Stimulated activated CD4-positive, alpha-beta T cell treated with anti-CD3 and anti-CD28 coated beads, TNF-alpha, amount 100 ng/mL, for 48 hours (primary cell): ENCODE measurements at places on chromosomes 11 and 22.

- DNase-seq, result no peak
Observed at GRCh38 chr11:4493480-4493818, 11.0 kb downstream of the OR52K1 start.

GRCh38 chr22:25654676-25655075 lies 87.3 kb upstream of the MYO18B start:
- DNase-seq, result no peak

- no peak for DNase-seq
Observed at GRCh38 chr22:46066691-46067090, 83.6 kb upstream of the PPARA start.

- DNase-seq, result no peak
Observed at GRCh38 chr11:123212406-123212805, 17.4 kb upstream of the CLMP start.

DNA sequence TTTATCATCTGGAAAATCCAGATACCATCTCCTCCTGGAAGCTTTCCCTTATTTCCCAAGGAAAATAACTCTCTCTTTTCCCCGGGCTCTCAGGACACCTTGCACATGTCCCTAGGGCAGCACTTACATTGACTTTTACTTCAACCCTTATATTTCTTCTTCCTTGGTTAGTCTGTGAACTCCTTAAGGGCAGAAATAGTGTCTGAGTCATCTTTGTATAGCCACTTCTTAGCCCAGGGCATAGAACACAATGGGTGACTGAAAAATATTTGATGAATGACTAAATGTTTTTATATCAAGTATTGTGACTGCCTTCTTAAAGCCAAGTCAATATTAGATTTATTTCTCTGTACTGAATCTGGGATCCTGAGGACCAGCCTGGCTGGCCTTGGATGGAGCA lies 45.4 kb upstream of the MYOD1 start:
- no peak for DNase-seq

GRCh38 chr11:64751136-64751535 lies 7.2 kb upstream of the RASGRP2 start:
- DNase-seq, result no peak

DNA sequence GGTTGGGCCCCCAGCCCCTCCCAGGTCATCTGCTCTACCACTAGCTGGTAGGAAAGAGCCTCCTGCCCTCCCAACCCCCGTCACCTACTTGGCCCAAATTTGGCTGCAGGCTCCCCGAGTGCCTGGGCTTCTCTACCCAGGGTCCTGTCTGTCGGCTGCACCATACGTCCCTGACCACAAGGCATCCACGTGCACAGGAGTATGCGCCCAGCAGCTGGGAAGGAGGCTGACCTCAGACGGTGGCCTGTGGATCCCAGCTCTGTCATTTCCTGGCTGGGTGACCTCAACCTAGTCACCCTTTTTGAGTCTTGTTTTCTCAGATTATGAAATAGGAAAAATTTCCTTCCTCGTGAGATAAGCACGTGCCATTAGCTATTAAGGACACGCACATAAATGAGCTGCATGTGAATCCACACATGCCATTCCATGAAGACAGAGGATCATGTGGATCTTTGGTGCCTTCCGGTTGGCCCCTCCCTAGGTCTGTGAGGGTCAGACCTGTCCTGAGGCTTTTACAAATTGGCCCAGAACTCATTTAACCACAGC lies 13.7 kb downstream of the CYB561A3 start:
- DNase-seq, result no peak

- DNase-seq, result no peak
Observed at GRCh38 chr11:76798671-76799065, 15.5 kb downstream of the TSKU start.

- DNase-seq, result no peak
Observed at GRCh38 chr11:116333001-116333535, 439.7 kb downstream of the BUD13 start.

GRCh38 chr11:117583063-117583801 lies 213.8 kb downstream of the DSCAML1 start:
- no peak for DNase-seq

DNA sequence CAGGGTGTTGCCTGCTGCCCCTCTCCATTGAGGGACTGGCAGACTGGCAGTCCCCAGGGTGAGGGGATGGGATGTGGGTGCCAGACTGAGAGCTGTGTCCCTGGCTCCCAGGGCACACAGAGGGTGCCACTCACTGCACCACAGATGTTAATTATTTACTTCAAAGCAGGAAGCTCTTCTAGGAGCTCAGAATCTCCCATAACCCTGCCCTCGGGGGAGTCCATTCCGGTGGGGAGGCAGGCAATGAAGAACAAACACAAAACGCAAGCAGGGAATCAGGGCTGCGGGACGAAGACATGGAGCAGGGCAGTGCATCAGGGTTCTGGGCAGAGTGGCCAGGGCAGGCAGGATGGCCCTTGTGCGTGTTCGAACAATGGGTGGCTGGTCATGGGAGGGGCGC lies 24.4 kb upstream of the FLRT1 start:
- DNase-seq, result no peak

DNA sequence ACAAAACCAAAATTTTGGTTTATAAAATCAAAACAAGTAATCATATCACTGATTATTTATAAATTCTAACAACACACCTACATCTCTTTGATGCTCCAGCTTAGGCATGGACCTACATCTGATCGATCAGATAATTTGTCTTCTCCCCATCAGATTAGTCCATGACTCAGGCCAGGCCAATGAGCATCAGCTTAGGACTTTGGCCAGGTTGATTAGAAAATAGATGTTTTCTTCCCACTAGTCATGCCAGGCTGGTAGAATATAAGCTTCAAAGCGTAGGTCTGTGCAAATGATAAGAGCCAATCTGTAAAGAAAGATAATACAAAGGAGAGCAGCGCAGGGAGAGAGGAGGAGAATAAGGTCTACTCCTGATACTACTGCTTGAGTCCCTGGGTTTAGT lies 1487.9 kb downstream of the FAM181B start:
- no peak for DNase-seq

DNA sequence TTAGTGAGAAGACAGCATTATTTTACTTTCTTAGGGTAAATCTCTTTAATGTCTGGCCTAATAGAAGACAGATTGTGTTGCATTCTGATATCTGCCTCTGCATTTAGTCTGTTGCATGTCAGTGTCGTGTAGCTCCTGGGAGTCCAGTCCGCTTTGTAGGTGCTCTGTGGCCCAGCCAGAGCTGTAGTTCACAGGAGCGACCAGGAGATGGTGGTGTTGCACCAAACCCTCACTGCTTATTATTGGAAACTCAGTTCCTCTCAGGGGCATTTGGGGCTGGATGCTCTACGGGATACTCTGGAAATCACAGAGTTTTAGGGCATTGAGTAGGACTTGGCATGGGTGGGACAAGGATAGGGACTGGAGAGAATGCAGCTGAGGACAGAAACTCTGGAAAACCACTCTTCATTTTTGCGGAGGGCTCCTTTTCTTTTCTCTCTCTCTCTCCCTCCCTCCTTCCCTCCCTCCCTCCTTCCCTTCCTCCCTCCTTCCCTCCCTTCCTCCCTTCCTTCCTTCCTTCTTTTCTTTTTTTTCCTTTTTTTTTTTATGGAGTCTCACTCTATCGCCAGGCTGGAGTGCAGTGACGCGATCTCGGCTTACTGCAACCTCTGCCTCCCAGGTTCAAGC lies 21.7 kb downstream of the MIAT start:
- DNase-seq, result peak; percentile 57

DNA sequence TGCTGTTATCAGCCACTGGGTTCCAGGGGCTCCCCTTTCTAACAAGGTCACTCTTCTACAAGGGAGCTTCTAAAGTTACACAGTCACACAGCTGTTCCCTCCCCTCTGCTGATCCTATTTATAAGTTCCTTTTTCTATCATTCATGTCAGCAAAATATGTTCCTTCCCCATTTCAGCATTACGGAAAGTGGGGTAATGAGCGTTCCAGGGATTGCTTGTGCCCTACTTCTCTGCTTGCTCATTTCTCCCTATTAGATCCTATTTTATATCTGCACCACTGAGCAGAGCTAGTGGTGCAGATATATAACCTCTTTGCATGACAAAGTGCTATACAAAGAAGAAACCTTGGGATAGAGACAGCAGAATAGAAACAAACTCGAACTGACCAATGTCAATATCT lies 22.7 kb upstream of the PLEKHB1 start:
- no peak for DNase-seq

- no peak for DNase-seq
Observed at GRCh38 chr11:629237-629583, 2.2 kb upstream of the SCT start.

DNA sequence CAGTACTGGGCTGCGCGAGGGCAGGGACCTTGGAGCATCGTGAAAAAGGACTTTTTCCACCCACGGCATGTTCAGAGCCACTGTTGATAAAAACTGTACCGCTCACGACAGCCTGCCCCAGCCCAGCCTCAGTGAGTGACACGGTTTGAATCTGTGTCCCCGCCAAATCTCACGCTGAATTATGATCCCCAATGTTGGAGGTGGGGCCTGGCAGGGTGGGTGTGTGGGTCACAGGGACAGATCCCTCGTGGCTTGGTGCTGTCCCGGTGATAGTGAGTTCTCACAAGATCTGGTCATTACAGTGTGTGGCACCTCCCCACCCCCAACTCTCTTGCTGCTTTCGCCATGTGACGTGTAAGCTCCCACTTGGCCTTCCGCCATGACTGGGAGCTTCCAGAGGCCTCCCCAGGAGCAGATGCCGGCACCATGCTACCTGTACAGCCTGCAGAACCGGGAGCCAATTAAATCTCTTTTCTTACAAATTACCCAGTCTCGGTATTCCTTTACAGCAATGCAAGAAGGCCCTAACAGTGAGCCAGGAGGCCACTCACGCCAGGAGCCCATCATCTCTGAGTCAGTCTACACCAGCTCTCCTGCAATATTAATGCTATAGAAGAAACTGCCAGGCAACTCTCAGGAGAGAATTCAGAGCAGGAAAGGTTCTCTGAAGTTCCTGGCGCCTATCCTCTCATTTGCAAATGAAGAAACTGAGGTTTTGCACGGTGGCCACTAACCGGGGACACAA lies 1.3 kb downstream of the TOLLIP start:
- no peak for DNase-seq

DNA sequence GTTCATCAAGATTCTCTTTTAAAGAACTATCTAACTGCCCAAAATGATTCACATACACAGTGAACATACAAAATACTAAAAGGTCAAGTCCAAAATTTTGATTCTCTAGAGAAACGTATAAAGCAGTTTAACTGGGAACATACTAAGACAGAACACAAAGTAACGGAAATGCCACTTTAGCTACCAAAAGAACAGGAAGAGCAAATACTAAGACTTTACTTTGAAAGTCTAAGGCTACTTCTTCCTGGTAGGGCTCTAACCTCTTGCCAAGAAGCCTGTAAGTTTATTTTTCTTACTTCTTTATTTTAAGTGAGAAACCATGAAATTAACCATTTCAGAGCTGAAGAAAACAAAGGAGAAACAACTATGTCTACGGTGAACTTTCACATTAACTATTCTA lies 6.2 kb downstream of the PICALM start:
- no peak for DNase-seq

DNA sequence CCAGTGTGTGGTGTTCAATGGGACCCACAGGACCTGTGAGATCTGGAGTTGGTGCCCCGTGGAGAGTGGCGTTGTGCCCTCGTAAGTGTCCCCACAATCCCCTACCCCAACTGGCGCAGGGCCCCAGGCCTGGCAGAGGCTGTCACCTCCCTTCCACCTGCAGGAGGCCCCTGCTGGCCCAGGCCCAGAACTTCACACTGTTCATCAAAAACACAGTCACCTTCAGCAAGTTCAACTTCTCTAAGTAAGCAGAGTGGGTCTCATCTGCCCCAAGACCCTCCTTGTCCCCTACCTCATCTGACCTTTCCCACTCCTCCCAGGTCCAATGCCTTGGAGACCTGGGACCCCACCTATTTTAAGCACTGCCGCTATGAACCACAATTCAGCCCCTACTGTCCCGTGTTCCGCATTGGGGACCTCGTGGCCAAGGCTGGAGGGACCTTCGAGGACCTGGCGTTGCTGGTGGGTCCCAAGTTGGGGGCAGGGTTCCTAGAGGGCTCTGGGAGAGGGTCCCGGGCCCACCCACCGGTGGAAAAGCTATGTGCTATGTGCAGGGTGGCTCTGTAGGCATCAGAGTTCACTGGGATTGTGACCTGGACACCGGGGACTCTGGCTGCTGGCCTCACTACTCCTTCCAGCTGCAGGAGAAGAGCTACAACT lies 8.1 kb downstream of the P2RX6 start:
- no peak for DNase-seq

GRCh38 chr11:106286881-106287504 lies 209.5 kb downstream of the AASDHPPT start:
- DNase-seq, result no peak

DNA sequence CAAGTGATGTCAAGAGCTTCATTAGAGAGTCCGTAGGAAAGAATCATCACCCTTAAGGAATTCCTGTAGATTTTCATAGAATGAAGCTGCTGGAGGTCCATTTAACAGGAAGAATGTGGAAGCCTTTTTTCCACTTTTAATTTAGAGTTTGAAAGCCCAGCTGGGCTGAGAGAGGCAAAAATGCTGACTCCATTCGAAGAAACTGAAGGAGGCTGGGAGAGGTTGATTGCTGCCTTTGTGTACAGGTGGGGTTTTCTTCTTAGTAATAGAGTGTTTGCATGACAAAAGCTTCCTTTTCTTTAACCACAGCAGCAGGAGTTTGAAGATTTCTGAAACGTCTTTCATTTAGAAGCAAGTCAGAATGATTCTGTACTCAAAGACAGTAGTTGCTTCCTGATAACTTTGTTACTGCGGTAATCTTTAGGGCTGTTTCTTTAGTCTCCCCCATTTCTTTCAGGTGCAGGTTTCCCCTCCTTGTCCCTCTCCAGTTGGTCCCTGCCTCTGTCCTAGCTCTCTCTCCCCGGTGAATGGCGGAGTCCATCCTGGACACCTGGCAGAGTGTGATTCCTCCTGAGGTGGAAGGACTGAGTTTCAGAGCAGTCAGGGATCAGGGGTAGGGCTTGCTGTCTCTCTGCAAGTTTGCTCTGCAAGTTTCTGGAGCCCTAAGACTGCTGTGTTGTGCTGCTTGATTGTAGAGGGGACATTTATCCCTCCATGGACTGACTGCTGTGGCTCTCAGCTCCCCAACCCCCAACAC lies 166.2 kb downstream of the LDLRAD3 start:
- DNase-seq, result no peak

GRCh38 chr11:76159303-76159937 lies 46.9 kb downstream of the WNT11 start:
- DNase-seq, result no peak

GRCh38 chr11:123072762-123073161 lies 10.8 kb upstream of the HSPA8 start:
- no peak for DNase-seq

GRCh38 chr11:122697636-122698167 lies 42.2 kb downstream of the UBASH3B start:
- no peak for DNase-seq

DNA sequence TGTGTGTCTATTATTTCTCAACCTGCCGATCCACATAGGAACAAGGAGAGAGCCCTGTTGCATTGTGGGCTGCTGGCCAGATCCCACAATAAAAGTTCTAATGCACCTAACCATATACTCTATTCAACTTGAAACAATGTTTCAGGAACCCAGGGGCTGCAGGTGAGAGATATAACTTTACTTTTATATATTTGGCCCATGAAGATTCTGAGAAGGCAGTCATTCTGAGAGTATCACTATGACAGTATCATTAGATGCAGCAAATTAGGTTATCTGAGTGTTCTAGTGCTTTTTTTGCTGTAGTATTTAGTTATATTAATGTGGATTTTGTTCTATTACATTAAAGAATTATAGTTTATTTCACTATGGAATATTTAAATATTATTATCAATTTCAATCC lies 655.1 kb upstream of the ARHGAP42 start:
- no peak for DNase-seq

GRCh38 chr11:111378861-111379601 lies at the start of gene POU2AF1:
Gene POU2AF1, minus strand, starts transcription at chr11:111379275. Its CDS starts 98 bp downstream, at chr11:111379177.
- DNase-seq, result peak; percentile 73
